CD4-positive, alpha-beta T cell treated with Interleukin-12 subunit alpha and Interleukin-12 subunit beta, for 1 hour (primary cell): ENCODE measurements at places on chromosomes 4 and X.

DNA sequence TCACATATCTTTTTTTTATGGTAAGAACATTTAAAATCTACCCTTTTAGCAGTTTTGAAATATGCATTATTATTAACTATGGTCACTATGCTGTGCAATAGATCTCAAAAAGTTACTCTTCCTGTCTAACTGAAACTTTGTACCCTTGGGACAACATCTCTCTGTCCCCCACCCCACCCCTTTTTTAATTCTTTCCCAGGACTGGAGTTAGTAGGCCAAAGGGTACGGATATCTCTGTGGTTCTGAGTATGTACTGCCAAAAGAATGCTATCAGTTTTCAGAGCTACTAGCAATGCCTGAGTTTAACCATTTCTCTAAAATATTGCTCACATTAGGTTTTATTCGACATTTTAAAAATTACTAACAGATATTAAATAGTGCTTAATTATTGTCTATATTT, 4.7 kb upstream of the FAM241A start:
- no peak for DNase-seq

DNA sequence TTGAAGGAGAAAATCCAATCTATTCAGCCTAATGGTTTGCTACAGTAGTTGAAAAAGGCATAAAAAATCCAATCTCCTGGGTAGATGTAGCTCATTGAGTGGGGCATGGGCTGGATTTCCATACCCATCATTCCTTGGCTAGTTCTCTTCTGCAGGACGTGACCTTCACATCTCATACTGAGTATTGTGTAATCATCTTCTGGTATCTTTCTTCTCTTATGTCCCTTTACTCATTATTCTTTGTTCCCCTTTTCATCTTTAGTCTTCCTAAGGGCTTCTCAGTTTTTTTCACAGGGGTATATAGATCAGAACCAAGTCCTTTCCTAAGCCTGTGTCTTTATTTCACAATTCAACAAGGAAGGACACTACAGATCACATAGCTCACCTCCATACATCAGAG, 727.6 kb upstream of the MAGEB2 start:
- no peak for DNase-seq

GRCh38 chr4:159027535-159027934, 75.3 kb upstream of the RAPGEF2 start:
- DNase-seq = no peak

- DNase-seq = no peak
Observed at GRCh38 chrX:109857584-109858228, 124.6 kb upstream of the ACSL4 start.

GRCh38 chr4:25970691-25971432, 56.8 kb downstream of the SMIM20 start:
- DNase-seq = no peak
